ENCODE measurements at places on chromosomes 16 and 17. TPM values are rescaled to one million over a fixed set of nuclear protein-coding genes. Genes with fewer than 3 reads are reported as not detected.

The HP gene
- total RNA-seq: not detected

The MYH2 gene
- not detected for total RNA-seq

The MEOX1 gene
- total RNA-seq: not detected

The RND2 gene
- total RNA-seq: 0.12 TPM

The PIGW gene
- 27.0 TPM for total RNA-seq

The TMEM235 gene
- total RNA-seq: not detected

The CSH1 gene
- total RNA-seq: not detected

The ZC3H18 gene
- total RNA-seq: 56.5 TPM

The C16orf86 gene
- not detected for total RNA-seq

The TSPOAP1 gene
- not detected for total RNA-seq

The SF3B3 gene
- total RNA-seq: 226 TPM

The ACSM5 gene
- not detected for total RNA-seq

The FAM171A2 gene
- total RNA-seq: 4.8 TPM

The SLC38A8 gene
- not detected for total RNA-seq

The KRT24 gene
- not detected for total RNA-seq

The NPIPA8 gene
- 0.87 TPM for total RNA-seq

The SLC13A5 gene
- total RNA-seq: 0.13 TPM

The PLK1 gene
- 152 TPM for total RNA-seq

The EPX gene
- total RNA-seq: not detected

The CCL11 gene
- not detected for total RNA-seq

The RAMP2 gene
- total RNA-seq: 0.69 TPM

The LIMD2 gene
- total RNA-seq: 9.8 TPM

The OR1D2 gene
- not detected for total RNA-seq

The WWP2 gene
- 23.0 TPM for total RNA-seq

The ZDHHC1 gene
- 5.3 TPM for total RNA-seq

The GJD3 gene
- total RNA-seq: 1.3 TPM

The ZFPM1 gene
- 7.7 TPM for total RNA-seq

The RTN4RL1 gene
- 3.4 TPM for total RNA-seq

The CAPNS2 gene
- total RNA-seq: not detected

The CCL4 gene
- not detected for total RNA-seq

The PPP1R27 gene
- 0.22 TPM for total RNA-seq

The KRTAP4-1 gene
- 0.30 TPM for total RNA-seq

The TLCD3B gene
- total RNA-seq: 0.31 TPM

Data from A549 treated with DMSO at 1 μM for 4 hours (cell line).